ENCODE measurements at places on chromosomes 5 and 9.

GRCh38 chr9:36748322-36748899 lies 175.7 kb downstream of the MELK start:
- DNase-seq = no peak

- DNase-seq = no peak
These were observed 589.1 kb downstream of the ZNF608 start for GRCh38 chr5:124157320-124157719.

DNA sequence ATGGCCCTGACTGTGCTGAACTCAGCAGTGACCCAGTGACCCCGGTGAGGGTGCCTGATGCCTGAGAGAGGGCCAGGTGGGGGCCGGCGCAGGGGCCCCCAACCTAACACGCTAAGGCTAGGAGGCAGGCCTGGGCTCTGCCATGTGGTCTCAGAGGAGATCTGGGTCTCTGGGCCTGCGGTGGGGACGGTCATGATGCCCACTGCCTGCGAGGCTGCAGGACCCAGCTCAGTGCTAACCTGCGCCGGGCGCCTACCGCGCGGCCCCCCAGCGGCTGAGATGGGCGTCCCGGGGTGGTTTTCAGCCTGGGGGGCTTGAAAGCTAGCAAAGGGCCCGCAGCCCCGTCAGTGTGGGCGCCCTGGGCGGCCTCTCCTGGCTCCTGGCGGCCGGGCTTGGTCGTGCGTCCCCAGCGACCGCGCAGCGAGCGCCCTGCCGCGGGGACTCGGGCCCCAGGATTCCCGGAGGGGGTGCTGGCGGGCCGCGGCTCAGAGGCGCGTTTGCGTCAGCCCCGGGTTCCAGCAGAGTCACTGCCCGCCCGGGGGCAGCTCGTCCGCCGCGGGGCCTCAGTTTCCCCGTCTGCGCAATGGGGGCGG lies 2.5 kb downstream of the EGFL7 start:
- no peak for DNase-seq

DNA sequence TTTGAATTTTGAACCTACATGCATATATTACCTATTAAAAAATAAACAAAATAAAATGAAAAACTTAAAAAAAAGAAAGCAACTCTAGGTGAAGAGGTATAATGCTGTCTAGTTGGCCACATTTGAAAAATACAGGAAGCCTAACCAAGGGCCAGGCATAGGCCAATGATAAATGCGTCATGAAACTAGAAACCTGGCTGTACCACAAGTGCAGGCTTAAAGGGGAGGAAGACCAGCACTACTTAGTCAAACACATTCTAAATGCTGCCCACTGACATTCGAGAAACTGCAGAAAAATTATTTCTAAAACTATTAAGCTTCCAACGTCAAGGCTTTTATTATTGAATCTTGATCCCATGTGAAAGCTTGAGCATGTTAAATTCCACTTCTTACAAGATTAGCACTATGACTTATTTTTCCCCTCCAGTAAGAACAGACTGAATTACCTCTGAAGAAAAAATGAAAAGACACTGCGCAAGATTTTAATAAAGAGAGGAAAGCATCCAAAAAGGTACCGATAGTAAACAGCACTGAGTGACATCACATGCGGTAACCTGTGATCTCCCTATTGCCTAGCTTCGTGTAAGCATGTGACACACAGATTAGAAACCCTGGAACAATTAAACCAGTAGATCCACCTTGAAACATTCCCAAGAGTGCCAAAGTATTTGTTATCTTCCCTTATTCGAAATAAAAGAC lies 16.2 kb downstream of the CDC14B start:
- DNase-seq = no peak

DNA sequence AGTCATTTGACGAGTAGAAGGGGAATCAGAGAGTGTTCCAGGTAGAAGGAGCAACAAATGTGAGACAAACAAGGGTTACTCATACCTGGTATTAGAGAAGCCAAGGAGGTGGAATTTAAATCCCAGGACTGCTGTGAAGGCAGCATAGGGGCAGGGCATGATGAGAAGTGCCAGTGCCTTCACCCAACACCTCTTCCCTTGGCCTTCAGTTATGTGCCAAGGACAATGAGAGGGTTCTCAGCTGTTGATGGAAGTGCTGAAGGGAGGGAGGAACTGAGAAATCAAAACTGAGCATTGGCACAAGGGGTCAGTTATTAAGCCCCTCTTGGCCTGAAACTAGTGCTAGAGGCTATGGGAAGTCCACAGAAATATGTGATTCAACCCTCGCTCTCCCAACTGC lies 50.3 kb downstream of the GARNL3 start:
- DNase-seq = no peak

DNA sequence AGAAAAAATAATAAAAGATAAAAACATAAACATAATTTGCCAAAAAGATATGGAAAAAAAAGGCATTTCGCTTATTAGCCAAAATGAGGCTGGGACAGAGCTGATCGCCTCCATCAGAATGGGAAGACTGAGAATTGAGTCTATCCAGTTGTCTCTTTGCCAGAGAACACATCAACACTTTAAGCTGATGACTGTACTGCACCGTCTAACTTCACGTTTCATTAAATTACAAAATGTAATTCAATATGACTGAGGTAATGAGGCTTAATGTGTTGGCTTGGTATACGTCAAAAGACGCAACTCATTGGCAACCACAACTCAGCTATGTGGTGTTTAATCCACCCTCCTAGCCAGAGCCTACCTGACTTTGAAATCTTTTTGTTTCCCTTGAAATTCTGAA lies 462.7 kb upstream of the CD180 start:
- DNase-seq = no peak

DNA sequence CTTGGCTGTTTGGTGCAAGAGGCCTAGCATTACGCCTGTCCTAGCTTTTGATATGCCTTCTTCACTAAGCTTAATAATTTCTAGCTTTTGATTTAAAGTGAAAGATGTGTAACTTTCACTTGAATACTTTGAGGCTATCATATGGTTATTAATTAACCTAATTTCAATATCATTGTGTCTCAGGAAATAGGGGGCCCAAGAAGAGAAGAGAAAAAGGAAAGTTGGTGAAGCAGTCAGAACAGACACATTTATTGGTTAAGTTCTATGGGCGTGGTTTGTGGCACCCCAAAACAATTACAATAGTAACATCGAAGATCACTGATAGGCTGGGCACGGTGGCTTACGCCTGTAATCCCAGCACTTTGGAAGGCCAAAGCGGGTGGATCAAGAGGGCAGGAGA lies 40.9 kb upstream of the F2RL2 start:
- no peak for DNase-seq

DNA sequence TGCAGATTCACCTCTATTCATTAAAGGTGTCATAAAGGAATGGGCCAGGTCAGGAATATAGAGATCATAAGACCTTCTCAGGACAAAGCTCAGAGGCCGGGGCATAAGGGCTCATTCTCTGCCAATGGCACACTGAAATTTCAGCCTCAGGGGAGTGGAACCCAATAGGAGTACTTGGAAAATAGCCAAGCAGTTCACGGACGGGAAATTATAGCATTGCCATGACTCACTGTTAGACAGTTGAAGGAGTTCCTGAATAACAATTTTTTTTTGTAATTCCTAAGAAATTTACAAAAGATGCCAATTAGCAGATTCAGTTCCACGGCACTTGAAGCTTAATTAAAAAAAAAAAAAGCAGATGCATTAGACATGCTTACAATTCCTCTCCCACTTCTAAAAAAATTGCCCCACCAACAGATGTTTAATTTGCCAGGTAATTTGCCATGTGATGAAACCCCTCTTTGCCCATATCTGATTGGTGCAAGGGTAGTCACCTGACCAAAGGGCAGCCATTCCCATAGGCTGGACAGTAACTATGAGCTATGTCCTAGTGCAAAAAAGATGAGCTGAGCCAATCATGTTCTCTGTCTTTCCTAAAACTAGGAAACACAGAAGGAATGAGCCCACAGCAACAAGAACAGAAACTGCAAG lies 58.6 kb downstream of the PTCD2 start:
- no peak for DNase-seq

- DNase-seq = no peak
These were observed 28.2 kb downstream of the MTRR start for GRCh38 chr5:7897014-7897600.

GRCh38 chr5:109312695-109313094 lies 97.1 kb downstream of the PJA2 start:
- DNase-seq = no peak

GRCh38 chr9:12231832-12232231 lies 461.4 kb upstream of the TYRP1 start:
- no peak for DNase-seq

All from upper lobe of right lung (tissue), 1 donor.